ENCODE measurements at places on chromosomes 6 and 20.

DNA sequence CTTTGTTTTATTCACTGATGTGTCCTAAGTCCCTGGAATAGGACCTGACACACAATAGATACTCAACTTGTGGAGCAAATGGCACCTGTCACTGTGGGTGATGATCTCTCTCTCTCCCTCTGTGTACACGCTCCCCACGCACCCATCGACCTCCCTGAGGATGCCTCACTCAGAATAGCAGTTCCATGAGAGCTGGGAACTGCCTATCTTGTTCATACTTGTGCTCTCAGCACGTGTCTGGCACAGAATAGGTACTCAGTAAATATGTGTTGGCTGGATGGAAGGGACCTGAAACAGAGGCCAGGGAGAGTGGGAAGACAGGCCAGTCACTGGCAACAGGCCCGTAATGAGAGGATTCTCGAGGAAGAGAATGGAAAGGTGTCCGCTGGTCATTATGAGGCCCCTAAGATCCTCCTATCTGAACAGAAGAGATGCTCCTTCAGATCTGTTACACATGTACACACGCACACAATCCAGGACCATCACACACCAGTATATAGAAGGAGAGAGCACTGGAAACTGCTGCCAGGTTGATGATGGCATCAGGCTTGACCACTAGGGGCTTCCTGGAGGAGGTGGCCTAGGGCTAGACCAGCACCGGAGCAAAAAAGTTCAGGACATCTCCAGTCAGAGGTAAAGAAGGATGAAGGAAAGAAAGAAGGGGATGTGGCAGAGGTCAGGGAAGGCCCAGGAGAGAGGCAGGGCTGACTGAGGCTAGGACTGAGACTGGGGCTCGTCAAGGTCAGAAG is 30.9 kb downstream of the VEGFA start:
- no peaks in the 10 kb centered on the region for H3K36me3 ChIP-seq
- peaks cover 2% of the 10 kb centered on the region for H3K27me3 ChIP-seq
- no peak overlapping the region for H3K4me3 ChIP-seq
- no peak for DNase-seq

DNA sequence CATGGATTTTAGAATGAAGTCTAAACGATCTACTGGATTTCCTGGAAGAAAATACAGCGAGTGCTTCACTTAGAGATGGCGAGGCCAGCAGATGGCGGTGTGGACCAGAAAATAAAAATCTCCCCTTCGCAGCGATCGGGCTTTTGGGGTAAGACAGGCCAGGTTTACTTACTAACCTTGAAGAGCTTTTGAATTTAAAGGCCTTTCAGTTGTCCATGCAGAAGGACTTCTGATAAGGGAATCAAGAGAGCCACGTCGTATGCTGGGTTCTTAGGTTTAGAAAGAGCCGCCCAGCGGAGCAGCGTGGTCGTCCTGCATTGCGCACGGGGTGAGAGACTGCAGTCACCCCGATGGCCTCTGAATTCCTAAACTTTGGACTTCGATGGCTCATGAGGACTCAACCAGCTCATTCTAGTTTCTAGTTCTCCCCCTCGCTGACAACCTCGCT is 125.2 kb upstream of the RALGAPA2 start:
- H3K27me3 ChIP-seq = peaks cover 16% of the 10 kb centered on the region
- DNase-seq = peak; percentile 65
- H3K36me3 ChIP-seq = no peaks in the 10 kb centered on the region
- H3K4me1 ChIP-seq = peaks cover 2% of the 10 kb centered on the region

GRCh38 chr6:166286839-166287271 is 21.3 kb downstream of the PRR18 start:
- no peaks in the 10 kb centered on the region for H3K36me3 ChIP-seq
- H3K27me3 ChIP-seq = peaks cover 29% of the 10 kb centered on the region
- H3K27ac ChIP-seq = no peak overlapping the region
- no peaks in the 10 kb centered on the region for H3K4me1 ChIP-seq
- peak; percentile 29 for DNase-seq
- no peak overlapping the region for H3K4me3 ChIP-seq

DNA sequence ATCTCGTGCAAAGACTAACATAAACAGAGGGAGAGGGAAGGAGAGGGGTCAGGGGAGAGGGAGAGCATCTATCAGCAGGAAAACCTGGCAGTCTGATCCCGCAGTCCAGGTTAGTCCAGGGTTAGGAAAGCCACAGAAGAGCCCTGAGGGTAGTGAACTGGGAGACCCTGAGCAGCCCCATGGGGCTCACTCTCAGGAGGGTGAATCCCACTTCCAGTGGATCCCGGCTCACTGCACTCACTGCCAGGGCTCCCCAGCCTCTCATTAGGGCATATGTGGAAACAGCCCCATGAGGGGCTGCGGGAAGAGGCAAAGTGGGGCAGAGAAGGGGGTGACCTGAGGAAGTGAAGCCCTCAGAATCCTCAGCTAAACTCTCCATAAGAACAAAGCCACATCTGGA is 329.9 kb downstream of the UBE3D start:
- no peak for DNase-seq
- H3K4me1 ChIP-seq = no peaks in the 10 kb centered on the region
- no peaks in the 10 kb centered on the region for H3K36me3 ChIP-seq
- H3K27ac ChIP-seq = no peak overlapping the region
- no peak overlapping the region for H3K4me3 ChIP-seq
- no peaks in the 10 kb centered on the region for H3K27me3 ChIP-seq

DNA sequence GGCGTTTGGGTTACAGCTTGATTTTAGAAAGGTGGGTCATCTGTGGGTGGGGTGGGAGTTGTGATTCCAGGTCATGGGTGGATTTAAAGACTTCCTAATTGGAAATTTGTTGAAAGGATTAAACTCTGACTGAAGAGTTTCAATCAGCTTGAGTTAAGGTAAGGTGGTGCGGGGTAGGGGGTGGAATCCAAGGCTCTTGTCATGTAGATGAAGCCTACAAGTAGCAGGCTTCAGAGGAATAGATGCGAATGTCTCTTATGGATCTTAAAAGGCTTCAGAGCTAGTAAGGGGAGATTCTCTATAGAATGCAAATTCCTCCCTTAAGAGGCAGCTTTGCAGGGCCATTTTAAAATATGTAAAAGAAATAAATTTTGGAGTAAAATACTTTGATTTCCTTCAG is 645.3 kb downstream of the FRK start:
- no peaks in the 10 kb centered on the region for H3K36me3 ChIP-seq
- H3K4me1 ChIP-seq = no peaks in the 10 kb centered on the region
- no peak overlapping the region for H3K27ac ChIP-seq
- H3K4me3 ChIP-seq = no peak overlapping the region

DNA sequence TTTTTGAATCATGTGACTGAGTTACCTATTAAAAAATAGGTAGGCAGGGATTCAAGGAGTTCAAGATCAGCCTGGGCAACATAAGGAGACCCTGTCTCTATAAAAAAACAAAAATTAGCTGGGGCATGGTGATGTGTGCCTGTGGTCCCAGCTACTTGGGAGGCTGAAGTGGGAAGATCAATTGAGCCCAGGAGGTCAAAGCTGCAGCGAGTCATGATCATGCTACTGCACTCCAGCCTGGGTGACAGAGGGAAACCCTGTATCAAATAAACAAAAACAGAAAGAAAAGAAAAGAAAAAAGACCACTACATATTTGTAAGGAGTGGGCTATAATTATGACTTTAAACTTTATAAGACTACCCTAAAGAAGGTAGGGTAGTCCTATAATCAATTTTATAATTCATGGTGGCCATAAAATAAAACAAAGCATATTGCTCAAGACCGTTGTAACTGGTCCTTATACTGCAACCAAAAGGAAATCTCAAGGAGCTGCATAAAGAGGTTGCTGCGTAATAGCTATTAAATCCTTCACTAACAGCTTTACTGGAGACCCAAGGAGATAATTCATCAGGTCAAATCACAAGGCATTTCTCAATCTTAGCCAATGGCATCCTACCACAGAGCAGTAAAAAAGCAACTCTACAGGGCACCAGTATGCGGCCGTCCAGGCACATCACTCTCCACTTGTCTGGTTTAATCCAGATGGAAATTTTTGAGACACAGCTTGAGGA is 13.5 kb downstream of the PIGU start:
- DNase-seq = no peak
- no peak overlapping the region for H3K27ac ChIP-seq
- no peak overlapping the region for H3K4me3 ChIP-seq
- no peaks in the 10 kb centered on the region for H3K4me1 ChIP-seq

GRCh38 chr6:157676241-157676640 is 146.8 kb upstream of the SNX9 start:
- no peak overlapping the region for H3K4me3 ChIP-seq
- DNase-seq = no peak
- peaks cover 4% of the 10 kb centered on the region for H3K4me1 ChIP-seq
- H3K27me3 ChIP-seq = no peaks in the 10 kb centered on the region
- H3K27ac ChIP-seq = no peak overlapping the region

DNA sequence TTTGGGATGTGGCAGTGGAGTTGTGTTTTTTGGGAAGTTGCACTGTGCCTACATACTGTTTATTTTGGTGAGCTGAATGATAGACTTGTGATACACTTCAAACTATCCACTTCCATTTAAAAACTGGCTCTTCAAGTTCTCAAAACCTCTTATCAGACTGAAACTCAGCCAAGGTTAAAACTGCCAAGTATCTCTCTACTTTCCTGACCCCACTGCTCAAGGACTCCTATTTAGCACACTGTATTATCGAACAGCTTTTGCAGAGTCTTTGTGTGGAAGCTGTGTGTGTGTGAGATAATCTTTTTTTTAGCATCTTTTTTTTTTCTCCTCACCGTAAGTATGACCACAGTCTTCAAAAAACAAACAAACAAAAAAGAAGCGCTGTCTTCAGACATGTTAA is 21.1 kb downstream of the STX11 start:
- DNase-seq = no peak
- no peak overlapping the region for H3K27ac ChIP-seq
- no peak overlapping the region for H3K4me3 ChIP-seq
- peaks cover 6% of the 10 kb centered on the region for H3K36me3 ChIP-seq
- H3K27me3 ChIP-seq = no peaks in the 10 kb centered on the region

- no peak overlapping the region for H3K4me3 ChIP-seq
- no peaks in the 10 kb centered on the region for H3K36me3 ChIP-seq
- no peak overlapping the region for H3K27ac ChIP-seq
- peak; percentile 55 for DNase-seq
Measured at GRCh38 chr20:19540392-19540791, 217.7 kb upstream of the RIN2 start.

GRCh38 chr20:22653658-22654642 is 69.6 kb upstream of the FOXA2 start:
- no peak overlapping the region for H3K27ac ChIP-seq
- H3K36me3 ChIP-seq = no peaks in the 10 kb centered on the region
- DNase-seq = no peak
- H3K4me1 ChIP-seq = peaks cover 18% of the 10 kb centered on the region

DNA sequence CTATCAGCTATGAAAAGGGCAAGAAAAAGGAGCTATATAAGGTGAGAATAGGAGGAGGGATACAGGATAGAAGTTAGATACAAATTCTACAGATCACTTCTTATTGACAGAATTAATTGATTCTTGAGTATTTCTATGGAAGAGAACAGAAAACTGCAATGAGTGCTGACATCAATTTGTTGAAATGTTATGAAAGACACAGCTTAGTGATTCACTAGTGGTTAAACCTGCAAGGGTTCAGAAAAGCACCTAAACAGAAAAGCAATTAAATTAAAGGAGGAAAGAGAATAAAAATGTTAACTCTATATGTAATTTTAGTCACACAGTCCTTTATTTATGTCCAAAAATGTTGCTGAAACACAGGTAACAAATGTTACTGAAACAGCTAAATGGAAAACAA is 254.4 kb upstream of the RUNX2 start:
- H3K27me3 ChIP-seq = no peaks in the 10 kb centered on the region
- no peak overlapping the region for H3K4me3 ChIP-seq
- H3K36me3 ChIP-seq = no peaks in the 10 kb centered on the region
- no peaks in the 10 kb centered on the region for H3K4me1 ChIP-seq

GRCh38 chr6:80435457-80435856 is 329.0 kb downstream of the BCKDHB start:
- H3K4me3 ChIP-seq = no peak overlapping the region
- no peak for DNase-seq
- H3K4me1 ChIP-seq = peaks cover 2% of the 10 kb centered on the region
- H3K36me3 ChIP-seq = no peaks in the 10 kb centered on the region

DNA sequence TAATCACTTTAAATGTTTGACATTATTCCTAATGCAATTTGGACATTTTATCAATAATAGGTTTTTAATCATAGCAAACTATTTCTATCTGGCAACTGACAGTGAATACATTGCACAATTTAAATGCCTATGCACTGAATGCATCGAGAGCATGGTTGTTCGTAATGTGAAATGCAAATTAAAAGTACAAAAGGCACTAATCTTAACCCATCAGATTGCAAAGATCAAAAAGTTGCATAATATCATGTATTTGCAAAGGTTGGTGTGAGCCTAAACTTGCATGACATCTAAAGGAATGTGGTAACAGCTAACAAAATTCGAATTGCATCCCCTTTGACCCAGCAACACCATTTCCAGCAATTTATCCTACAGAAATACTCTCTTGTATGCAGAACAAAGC is 469.9 kb upstream of the IRAK1BP1 start:
- H3K4me1 ChIP-seq = no peaks in the 10 kb centered on the region
- no peaks in the 10 kb centered on the region for H3K36me3 ChIP-seq
- no peak for DNase-seq
- no peaks in the 10 kb centered on the region for H3K27me3 ChIP-seq

- peaks cover 3% of the 10 kb centered on the region for H3K27me3 ChIP-seq
- no peak for DNase-seq
- H3K4me3 ChIP-seq = no peak overlapping the region
- no peaks in the 10 kb centered on the region for H3K4me1 ChIP-seq
Measured at GRCh38 chr20:1035466-1035865, 33.4 kb upstream of the RSPO4 start.

- no peak overlapping the region for H3K27ac ChIP-seq
- no peak for DNase-seq
- peaks cover 49% of the 10 kb centered on the region for H3K36me3 ChIP-seq
- H3K4me1 ChIP-seq = no peaks in the 10 kb centered on the region
- no peak overlapping the region for H3K4me3 ChIP-seq
- H3K27me3 ChIP-seq = peaks cover 7% of the 10 kb centered on the region
Measured at GRCh38 chr6:33728438-33728837, 16.9 kb upstream of the UQCC2 start.

DNA sequence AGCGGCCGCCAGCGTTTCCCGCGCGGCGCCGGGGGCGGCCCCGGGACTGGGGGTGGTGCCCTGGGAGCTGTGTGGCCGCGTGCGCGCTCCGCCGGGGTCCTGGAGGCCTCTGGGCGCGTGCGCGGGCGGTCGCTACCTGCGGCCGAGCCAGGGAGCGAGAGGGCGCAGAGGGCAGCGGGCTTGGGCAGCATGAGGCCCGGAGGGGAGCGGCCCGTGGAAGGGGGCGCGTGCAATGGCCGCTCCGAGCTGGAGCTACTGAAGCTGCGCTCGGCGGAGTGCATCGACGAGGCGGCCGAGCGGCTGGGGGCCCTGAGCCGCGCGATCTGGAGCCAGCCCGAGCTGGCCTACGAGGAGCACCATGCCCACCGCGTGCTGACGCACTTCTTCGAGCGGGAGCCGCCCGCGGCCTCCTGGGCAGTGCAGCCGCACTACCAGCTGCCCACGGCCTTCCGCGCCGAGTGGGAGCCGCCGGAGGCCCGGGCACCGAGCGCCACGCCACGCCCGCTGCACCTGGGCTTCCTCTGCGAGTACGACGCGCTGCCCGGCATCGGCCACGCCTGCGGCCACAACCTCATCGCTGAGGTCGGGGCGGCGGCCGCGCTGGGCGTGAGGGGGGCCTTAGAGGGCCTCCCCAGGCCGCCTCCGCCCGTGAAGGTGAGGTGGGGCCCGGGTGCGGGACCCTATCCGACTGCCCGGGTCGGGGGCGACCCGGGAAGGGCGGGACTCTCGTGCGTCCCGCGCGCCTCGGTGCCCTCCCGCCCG is at the start of gene PM20D2:
Gene PM20D2 (plus strand): TSS at position 100 of the 762 bp plus-strand sequence. CDS start 90 bp downstream, at position 190.
- H3K36me3 ChIP-seq = peaks cover 5% of the 10 kb centered on the region
- peak within 1 kb of the TSS; percentile 75 for H3K4me3 ChIP-seq
- H3K27ac ChIP-seq = peak within 1 kb of the TSS; percentile 94
- H3K4me1 ChIP-seq = peaks cover 3% of the 10 kb centered on the region
- DNase-seq = peak; percentile 81
